ENCODE measurements at places on chromosomes 6 and 20. TPM values are rescaled to one million over a fixed set of nuclear protein-coding genes. Genes with fewer than 3 reads are reported as not detected.

DNA sequence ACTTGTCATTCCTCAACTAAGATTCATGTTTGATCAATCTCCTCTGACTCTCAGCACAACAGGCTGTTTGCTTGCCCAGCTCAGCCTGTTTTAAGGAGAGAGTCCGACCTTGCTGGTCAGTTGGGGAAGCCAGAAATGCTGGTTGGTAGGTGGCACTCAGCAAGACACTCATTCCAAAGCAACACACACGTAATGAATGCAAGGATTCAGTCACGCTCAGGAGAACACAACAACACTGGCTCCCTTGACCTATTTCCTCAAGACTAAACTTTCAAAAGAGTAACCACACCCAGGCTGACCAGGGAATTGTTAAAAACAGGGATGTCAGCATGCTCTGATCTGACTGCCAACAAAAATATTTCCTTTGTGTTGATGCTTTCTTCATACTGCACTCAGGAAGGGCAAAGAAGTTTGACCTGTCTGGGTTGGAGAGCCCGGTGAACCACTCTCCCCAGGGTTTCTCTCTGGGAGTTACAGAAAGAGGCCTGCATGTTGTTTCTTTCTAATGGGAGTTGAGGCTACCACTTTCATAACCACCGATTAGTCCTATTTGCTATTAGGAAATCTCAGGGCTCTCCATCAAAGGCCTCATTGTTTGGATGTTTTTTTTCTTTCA is 25.6 kb upstream of the PREP start:
- peak overlapping the region; percentile 8 for H3K27ac ChIP-seq
- H3K4me1 ChIP-seq = peaks cover 15% of the 10 kb centered on the region
- DNase-seq = no peak
- H3K27me3 ChIP-seq = no peaks in the 10 kb centered on the region
- H3K36me3 ChIP-seq = no peaks in the 10 kb centered on the region

Gene OR2B6
- not detected for total RNA-seq

Gene NT5E
- 0.28 TPM for total RNA-seq

DNA sequence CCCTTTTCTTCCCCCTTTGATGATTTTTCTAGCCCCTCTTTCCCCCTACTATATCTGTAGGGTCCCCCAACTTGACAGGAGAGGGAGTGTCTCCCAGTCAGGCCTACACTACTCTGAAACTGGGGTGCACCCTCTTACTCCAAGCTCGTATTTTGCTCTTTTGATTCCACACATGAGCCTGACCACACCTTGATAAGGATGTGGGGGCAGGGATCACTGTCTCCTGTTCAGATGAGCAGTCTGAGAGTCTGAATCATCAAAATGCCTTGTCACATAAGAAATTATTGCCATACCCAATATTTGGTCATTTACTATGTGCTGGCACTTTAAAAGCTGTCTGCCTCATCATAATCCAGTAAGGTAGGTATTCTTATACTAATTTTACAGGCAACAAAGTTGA is 15.9 kb downstream of the PNPLA1 start:
- DNase-seq = no peak
- no peaks in the 10 kb centered on the region for H3K36me3 ChIP-seq
- H3K4me3 ChIP-seq = no peak overlapping the region
- peaks cover 64% of the 10 kb centered on the region for H3K27me3 ChIP-seq
- H3K27ac ChIP-seq = no peak overlapping the region
- peaks cover 8% of the 10 kb centered on the region for H3K4me1 ChIP-seq

GRCh38 chr6:38213251-38213658 is 393.7 kb downstream of the ZFAND3 start:
- H3K4me3 ChIP-seq = peak overlapping the region; percentile 4
- no peak for DNase-seq
- H3K4me1 ChIP-seq = peaks cover 59% of the 10 kb centered on the region
- no peaks in the 10 kb centered on the region for H3K27me3 ChIP-seq

Gene SLC17A2
- not detected for total RNA-seq

Gene ADGB
- total RNA-seq = not detected

DNA sequence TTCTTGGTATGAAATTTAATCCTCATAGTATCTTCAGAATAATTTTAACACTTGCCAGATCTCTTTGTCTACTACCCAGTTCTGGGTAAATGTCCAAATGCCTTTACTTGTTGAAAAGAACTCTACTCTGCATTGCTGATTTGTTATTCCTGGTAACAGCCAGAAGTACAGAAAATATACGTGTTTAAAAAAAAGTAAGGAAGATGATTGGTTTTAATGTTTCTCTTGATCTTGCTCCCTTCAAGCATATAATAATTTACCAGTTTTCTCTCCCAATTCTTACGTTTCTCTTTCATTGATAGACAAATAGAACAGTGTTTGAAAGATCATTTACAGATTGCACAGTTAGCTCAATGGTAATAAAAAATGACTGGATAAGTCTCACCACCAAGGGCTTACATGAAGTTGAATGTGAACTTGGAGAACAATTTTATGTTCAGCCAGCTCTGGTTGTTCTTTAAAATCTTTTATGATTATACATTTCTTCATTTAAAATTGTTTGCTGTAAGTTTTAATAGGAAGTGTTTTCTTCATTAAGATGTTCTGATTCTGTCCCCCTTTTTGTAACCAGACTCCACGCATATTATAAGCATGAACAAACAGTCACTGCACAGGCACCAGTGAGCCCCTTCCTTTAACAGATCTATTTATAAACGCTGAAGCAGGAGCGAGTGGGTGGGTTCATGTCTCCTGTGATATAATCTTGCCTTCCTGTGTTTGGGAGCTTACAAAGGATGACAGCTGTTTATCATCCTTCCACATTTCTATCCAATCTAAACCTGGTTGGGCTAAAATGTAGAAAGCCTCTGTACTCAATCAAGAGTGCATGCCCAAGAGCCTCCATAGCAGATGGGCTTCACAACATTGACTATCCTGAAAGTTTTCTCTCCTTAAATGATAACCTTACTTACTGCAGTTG is 299.5 kb downstream of the PRL start:
- H3K27ac ChIP-seq = no peak overlapping the region
- H3K4me1 ChIP-seq = peaks cover 38% of the 10 kb centered on the region
- no peaks in the 10 kb centered on the region for H3K27me3 ChIP-seq
- H3K36me3 ChIP-seq = no peaks in the 10 kb centered on the region
- no peak overlapping the region for H3K4me3 ChIP-seq

GRCh38 chr20:41458761-41459160 is 92.1 kb upstream of the EMILIN3 start:
- peak overlapping the region; percentile 36 for H3K27ac ChIP-seq
- H3K4me3 ChIP-seq = no peak overlapping the region
- DNase-seq = no peak
- peaks cover 36% of the 10 kb centered on the region for H3K36me3 ChIP-seq
- no peaks in the 10 kb centered on the region for H3K27me3 ChIP-seq
- H3K4me1 ChIP-seq = no peaks in the 10 kb centered on the region

- no peaks in the 10 kb centered on the region for H3K36me3 ChIP-seq
- H3K27ac ChIP-seq = peak overlapping the region; percentile 84
- H3K4me3 ChIP-seq = no peak overlapping the region
- DNase-seq = no peak
- no peaks in the 10 kb centered on the region for H3K27me3 ChIP-seq
Observed at GRCh38 chr20:37270576-37271420, 9.2 kb upstream of the GHRH start.

DNA sequence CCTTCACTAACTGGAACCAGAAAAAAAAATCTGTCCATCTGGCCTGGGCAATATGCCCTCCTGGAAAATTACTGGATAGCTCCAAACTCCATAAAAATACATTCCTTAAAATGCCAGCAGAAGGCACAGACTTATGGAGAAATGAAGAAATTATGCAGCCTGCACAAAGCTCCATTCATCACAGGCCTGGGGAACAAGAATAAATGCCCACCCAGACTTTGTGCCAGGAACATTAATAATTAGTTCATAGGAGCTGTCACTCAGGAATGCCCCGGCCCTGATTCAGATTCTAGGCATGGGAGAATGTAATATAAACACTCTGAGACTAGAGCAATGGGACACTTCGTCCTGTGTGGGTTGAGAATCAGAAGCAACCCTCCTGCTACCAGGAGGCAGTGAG is 199.3 kb downstream of the OTOR start:
- no peak for DNase-seq
- peaks cover 14% of the 10 kb centered on the region for H3K4me1 ChIP-seq
- H3K27me3 ChIP-seq = no peaks in the 10 kb centered on the region
- no peaks in the 10 kb centered on the region for H3K36me3 ChIP-seq
- H3K4me3 ChIP-seq = no peak overlapping the region

GRCh38 chr6:113358063-113358583 is 499.0 kb upstream of the MARCKS start:
- H3K4me3 ChIP-seq = no peak overlapping the region
- no peak overlapping the region for H3K27ac ChIP-seq
- DNase-seq = no peak

GRCh38 chr20:43755851-43756250 is 29.0 kb upstream of the GTSF1L start:
- no peaks in the 10 kb centered on the region for H3K4me1 ChIP-seq
- no peak overlapping the region for H3K27ac ChIP-seq
- no peak overlapping the region for H3K4me3 ChIP-seq
- no peak for DNase-seq
- H3K36me3 ChIP-seq = no peaks in the 10 kb centered on the region
- peaks cover 17% of the 10 kb centered on the region for H3K27me3 ChIP-seq

DNA sequence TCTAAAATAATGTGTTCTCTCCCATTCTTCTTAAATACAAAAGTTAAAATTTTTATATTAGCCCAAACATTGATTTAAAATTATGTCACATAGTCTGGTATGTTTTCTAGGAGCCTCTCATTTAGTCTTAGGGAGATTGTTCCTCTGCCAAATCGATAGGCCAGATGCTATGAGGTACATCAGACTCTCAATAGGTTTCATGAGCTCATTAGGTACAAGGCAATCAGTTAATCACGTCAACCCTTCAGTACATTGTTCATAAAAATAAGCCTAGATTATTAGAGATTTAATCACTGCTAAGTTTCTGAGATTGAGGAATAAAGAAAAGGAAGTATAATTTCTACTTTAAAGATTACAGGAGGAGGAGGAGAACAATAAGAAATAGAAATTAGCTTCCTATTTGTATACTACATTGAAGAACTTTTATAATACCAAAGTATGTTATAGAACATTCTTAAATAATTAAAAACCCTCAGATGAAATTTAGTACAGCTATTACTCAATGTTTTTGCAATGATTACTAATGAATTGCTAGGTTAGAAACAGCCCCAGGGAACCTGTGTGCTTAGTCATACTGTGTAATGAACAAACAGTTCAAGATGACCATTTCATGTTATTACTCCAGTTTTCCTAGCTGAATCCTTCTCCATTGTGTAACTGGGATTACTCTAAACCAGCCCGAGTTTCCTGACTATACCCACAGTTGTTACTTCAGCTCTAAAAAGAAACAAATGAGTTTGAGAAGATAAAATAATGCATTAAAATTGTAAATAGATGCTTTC is 117.0 kb downstream of the BMP5 start:
- no peaks in the 10 kb centered on the region for H3K36me3 ChIP-seq
- H3K27ac ChIP-seq = no peak overlapping the region
- H3K4me1 ChIP-seq = no peaks in the 10 kb centered on the region
- no peaks in the 10 kb centered on the region for H3K27me3 ChIP-seq

Gene OOEP
- total RNA-seq = not detected

Gene BAG2
- 3.3 TPM for total RNA-seq

Gene GPR63
- total RNA-seq = 6.0 TPM

Gene CDKAL1
- total RNA-seq = 25.4 TPM

DNA sequence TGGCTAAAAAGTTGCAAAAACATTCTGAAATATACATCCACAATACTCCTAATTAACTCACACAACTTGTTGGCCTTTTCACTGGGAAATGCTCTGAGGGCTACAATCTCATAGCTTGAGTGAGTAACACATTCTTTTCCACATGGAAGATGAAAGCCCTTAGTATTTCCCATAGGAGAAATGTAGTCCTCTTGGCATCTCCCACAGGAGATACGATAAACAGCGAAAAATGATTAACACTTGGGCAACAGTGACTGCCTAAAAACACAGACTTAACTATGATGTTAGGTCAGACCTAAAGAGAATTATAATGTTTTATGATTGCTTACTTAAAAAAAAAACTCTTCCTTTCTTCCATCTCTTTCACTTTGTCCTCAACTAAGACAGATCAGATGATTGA is 9.0 kb downstream of the MYLK4 start:
- DNase-seq = no peak
- no peak overlapping the region for H3K4me3 ChIP-seq
- no peaks in the 10 kb centered on the region for H3K36me3 ChIP-seq
- H3K27ac ChIP-seq = no peak overlapping the region
- H3K4me1 ChIP-seq = peaks cover 20% of the 10 kb centered on the region

Gene GTPBP2
- 70.0 TPM for total RNA-seq

- no peak for DNase-seq
- no peak overlapping the region for H3K27ac ChIP-seq
- no peak overlapping the region for H3K4me3 ChIP-seq
- H3K4me1 ChIP-seq = no peaks in the 10 kb centered on the region
- H3K36me3 ChIP-seq = no peaks in the 10 kb centered on the region
Observed at GRCh38 chr6:147903931-147904330, 395.4 kb downstream of the SAMD5 start.

- DNase-seq = no peak
- H3K4me1 ChIP-seq = peaks cover 23% of the 10 kb centered on the region
- peaks cover 6% of the 10 kb centered on the region for H3K36me3 ChIP-seq
Observed at GRCh38 chr6:10419749-10420545, 5.1 kb upstream of the TFAP2A start.

DNA sequence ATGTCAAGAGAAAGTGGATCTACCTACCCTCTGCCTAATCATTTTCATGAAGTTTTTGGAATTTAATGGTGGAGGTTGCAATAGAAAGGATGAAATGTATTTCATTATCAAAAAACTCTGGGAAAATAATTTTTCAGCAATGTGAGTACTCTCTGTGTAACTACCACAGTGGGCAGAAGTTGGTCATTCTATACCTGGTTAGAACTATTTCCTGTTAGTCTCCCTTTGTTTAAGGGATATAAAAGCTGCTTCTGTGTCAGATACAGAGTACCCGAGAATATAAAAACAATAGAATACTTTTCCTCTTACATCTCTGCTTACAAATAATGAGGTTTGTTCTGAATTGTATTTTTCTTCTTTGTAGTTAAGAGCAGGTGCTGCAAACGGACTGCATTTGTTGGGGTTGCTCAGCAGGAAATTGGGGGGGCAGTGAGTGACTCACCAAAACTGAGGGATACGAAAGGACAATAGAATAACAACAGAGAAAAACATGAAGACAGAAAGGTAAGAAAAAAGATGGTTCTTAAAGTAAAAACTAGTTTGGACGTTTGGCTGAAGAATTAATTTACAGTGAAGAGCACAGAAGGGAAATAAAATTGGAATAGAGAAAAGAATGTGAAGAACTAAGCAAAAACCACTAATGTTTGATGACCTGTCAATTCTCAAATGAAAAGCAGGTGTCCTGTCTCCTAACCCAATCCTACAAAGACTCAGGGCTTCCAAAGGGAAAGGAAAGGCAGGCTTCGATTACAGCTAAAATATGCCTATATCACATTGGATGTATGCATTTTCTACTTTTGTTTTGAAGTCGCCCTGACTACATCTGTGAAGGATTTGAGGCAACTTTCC is 703.1 kb downstream of the RFPL4B start:
- peaks cover 44% of the 10 kb centered on the region for H3K4me1 ChIP-seq
- H3K27me3 ChIP-seq = no peaks in the 10 kb centered on the region
- no peak for DNase-seq
- H3K4me3 ChIP-seq = no peak overlapping the region
- peaks cover 11% of the 10 kb centered on the region for H3K36me3 ChIP-seq
- H3K27ac ChIP-seq = peak overlapping the region; percentile 63

Gene RIPOR3
- 0.44 TPM for total RNA-seq

Gene VIP
- not detected for total RNA-seq

GRCh38 chr20:32600681-32601237 is 15.6 kb upstream of the NOL4L start:
- peak overlapping the region; percentile 35 for H3K27ac ChIP-seq
- H3K4me1 ChIP-seq = no peaks in the 10 kb centered on the region
- DNase-seq = no peak
- H3K27me3 ChIP-seq = peaks cover 4% of the 10 kb centered on the region
- H3K4me3 ChIP-seq = no peak overlapping the region
